ENCODE measurements at places on chromosomes 4 and X.

DNA sequence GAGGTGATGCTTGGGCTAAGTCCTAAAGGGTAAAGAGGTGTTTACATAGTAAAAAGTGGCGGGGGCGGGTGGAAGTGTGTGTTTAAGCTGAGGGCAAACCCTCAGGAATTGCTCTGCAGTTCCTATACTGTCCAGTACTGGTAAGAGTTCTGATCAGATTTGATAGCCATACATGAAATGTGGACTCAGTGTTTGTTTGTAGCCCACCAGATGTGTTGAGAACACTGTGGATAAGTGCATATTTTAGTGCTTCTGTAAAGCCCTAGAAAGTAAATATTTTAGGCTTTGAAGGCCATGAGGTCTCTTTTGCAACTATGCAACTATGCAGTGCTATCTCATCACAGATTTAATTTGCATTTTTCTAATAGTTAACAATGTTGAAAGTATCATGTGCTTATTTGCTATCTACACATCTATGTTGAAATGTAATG is 80.7 kb upstream of the EOLA2 start:
- DNase-seq, result no peak

DNA sequence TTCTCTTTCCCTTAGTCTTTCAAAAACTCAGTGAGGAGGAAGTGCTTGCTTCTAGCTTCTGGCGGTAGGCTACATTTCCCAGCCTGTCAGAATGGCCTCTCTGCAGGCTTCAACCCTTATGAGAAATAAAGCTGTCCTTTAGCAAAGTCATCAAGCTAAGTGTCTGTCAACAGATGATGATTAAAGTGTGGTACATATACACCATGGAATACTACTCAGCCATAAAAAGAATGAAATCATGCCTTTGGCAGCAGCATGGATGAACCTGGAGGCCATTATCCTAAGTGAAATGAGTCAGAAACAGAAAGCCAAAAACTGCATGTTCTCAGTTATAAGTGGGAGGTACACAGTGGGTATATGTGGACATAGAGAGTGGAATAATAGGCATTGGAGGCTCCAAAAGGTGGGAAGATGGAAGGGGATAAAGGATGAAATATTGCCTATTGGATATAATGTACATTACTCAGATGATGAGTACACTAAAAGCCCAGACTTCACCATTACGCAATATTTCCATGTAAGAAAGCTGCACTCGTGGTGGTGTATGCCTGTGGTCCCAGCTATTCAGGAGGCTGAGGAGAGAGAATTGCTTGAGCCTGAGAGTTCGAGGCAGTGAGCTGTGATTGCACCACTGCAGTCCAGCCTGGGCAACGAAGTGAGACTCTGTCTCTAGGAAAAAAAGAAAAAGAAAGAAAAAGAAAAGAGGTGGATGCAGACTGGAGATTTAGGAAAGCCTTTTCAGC is 7.9 kb downstream of the TRIM2 start:
- DNase-seq, result peak; percentile 40

DNA sequence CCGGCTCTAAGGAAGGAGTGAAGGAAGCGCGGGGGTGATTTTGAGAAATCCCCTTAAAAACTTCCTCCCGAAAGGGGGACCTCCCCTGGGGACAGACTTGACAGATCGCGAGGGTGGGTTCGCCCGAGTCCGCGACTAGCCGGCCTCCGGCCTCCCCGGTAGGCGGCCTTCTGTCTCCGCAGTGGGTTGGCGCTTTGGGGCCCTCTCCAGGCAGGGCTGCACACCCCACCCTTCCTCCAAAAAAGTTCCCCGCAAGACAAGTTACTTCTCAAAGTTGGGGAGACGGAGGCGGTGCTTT is 24.8 kb downstream of the HOPX start:
- no peak for DNase-seq

DNA sequence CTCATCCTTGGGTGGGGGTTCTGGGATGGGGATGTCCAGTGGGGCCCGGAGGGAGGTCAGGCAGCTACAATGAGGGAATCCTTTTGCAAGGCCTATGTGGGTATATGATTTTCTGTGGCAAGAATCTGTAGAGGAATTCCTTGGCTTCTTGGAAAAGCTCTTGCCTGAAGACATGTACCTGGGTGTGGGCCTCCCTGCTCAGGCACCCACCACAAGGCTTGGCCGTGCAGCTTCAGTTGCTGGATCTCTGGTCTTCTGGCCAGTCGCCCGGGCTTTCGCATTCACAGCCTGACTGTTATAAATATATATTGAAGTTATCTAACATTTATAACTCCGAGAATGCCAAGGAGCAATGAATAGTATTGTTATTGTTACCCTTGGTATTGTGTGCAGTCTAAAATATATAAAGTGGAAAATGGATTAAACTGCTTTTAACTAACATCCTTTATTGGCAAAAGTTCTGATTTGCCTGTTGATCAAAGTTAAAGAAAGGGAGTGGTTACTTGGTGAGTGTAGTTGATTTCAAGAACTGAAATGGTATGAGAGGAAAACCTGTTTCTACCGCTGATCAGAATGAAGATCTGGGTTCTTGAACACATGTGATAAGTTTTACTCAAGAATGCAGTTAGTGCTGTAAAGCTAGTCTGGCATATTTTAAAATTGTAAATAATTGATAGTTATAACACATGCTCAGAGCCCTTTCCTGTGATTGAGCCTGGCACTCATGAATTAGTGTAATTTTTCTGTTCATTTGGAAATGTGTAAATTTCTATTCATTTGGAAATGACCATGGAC is 36.0 kb downstream of the PTTG2 start:
- DNase-seq, result no peak

DNA sequence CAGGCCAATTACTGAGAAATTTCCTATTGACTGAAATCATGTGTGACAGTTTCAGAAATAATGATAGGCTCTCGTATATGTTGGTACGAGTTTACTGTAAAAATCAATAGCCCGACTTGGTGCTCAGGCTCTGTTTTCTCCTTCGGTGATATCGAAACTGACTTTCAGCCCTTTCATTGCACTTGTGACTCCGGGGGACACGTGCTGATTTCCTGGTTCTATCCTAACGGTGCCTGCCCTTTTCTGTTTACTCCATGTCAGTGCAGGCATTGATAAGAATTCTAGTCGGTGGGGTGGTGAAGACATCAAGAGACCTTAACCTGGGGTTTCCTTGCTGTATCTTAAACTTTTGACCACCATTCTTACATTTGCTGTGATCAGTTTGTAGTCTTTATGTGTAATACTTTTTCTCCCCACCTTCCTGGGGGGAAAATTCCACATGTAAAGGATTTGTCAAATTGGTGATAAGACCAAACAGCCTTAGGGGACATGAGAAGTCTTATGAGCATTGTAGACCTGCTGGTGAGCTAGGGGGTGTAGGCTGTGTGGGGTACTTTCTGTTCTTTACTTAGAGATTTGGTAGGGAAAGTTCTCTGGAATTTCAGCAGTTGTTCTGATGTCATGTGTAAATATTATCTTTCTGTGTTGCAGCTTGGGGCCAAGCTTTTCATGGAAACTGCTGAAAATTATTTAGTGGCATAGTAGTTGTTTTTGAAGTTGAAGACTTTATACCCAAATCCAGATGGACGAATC is 52.7 kb downstream of the TMEM131L start:
- DNase-seq, result peak; percentile 35

DNA sequence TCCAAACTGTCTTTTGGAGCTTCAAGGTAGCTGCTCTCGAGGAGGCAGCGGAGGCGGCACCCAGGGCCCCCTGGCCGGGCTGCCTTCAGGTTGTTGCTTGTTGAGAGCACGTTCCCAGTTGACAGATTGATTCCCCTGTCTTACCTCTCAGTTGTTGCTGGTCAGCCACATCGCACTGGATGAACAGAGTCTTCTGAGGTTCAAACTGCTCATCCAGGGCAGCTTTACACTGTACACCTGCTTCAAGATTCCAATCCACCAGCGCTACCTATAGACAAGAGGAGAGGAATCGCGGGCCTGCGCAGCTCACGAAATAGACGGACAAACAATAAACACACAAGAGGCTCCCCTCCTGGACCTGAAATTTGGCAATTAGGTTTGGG is 497 bp downstream of the HPGD start:
- no peak for DNase-seq

- no peak for DNase-seq
Observed at GRCh38 chrX:109487640-109488039, 5.8 kb upstream of the GUCY2F start.
